ENCODE measurements at places on chromosomes 5 and 9.
A peak's percentile ranks its signal among the peaks of the same experiment; 100 is the strongest.

DNA sequence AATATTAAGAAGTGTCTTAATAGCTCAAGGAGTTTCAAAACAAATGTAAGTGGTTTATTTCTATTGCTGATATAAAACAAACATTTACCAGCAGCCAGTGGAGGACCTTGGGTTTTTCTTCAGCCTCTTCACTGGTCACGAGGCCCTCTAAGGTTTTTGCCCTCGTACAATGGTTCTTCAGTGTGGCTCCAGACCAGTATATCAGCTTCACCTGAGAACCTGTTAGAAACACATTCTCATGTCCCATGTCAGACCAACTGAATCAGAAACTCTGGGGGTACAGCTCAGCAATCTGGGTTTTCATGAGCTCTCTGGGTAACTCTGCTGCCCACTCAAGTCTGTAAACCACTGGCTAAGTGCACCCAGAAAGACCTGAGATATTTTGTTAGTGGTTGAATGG is 12.9 kb downstream of the WWC1 start:
- no peak for DNase-seq

GRCh38 chr5:5351288-5351979 is 71.0 kb upstream of the ICE1 start:
- no peak for DNase-seq

DNA sequence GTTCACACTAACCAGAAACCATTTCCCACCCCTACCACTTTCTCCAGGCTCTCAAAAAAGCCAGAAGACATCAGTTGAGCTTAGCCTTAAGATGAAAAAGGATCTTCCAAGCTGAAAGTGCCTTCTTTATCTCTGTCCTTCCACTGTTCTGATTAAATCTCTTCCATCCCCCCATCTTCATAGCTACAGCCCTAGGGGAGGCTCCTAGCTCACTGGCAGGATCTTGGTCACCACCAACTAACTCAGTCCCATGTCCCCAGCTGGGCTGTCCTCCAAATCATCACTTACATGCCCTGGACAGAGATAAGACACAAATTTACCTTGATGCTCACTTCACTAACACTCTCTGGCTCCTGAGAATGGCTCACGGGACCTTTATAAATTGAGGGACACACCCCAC is 14.3 kb downstream of the LCP2 start:
- DNase-seq: no peak

DNA sequence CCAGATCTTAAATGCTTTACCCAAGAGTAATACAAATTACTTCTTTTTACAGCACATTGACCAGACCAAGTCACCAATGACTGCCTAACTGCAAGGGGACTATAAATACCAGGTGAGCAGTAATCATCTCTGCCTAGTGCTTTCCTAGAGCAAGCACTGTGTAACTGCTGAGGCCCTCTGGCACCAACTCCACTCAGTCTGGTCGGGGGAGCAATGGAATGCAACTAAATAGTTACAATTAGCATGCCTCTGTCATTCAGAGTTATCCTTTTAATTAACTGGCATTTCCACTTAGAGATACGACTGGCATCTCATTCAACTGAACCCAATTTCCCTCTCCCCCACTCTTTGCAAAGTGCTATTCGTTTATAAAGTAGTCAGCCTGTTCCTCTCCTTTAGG is 1309.1 kb upstream of the DMAC1 start:
- DNase-seq: no peak

DNA sequence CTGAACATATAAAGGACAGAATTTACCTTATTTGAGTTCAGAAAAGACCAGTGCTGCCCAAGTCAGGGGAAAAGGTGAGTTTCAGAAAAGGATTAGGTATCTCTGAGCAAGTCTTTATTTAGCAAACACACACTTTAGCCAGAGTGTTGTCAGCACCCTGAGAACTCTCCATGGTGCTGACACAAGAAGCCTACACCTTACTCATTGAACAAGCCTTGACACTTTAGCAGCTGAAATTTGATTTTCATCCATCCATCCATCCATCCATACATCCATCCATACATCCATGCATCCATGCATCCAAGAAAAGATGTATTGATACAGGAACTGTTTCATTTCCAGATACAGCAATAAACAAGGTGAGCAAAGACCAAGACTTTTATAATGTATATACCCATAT is 311.2 kb downstream of the TRIM32 start:
- no peak for DNase-seq

- DNase-seq: no peak
These were observed 437.0 kb downstream of the ZNF608 start for GRCh38 chr5:124309241-124309980.

DNA sequence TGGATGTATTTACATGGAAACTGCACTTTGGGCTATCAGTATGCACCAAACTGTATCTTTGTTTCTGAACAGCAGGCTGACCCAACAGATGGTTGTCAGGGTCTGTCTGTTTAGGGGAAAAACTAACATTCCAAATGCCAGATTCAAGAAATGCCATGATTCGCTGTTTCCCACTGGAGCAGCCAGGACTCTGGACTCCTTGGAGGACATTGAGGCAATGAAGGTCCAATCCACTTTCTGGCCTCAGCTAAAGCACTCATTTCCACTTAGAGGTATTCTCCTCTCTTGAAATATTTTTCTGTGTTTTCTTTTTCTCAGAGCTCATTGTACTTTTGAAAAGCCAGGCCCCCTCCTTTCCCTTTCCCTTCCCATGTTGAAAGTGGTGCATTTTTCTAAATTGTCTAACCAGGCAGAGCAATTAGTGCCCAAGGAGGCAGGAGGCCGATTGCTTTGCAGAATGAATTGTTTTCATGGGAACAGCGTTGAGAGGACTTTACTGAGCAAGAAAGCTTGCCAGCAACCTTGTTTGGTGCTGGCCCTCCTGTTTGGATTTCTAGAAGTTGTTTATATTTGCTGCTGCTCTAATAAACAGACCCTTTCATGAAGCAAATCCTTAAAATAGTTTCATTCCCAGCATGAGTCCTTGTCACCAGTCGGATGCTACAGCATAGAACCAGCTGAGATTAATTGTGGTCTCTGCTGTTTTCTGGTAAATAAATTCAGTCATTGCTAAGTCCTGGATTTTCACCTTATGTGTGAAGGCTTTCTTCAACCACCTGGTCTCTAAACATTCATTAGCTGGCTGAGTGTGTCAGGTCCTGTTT is 132.8 kb upstream of the TAF11L2 start:
- DNase-seq: no peak

DNA sequence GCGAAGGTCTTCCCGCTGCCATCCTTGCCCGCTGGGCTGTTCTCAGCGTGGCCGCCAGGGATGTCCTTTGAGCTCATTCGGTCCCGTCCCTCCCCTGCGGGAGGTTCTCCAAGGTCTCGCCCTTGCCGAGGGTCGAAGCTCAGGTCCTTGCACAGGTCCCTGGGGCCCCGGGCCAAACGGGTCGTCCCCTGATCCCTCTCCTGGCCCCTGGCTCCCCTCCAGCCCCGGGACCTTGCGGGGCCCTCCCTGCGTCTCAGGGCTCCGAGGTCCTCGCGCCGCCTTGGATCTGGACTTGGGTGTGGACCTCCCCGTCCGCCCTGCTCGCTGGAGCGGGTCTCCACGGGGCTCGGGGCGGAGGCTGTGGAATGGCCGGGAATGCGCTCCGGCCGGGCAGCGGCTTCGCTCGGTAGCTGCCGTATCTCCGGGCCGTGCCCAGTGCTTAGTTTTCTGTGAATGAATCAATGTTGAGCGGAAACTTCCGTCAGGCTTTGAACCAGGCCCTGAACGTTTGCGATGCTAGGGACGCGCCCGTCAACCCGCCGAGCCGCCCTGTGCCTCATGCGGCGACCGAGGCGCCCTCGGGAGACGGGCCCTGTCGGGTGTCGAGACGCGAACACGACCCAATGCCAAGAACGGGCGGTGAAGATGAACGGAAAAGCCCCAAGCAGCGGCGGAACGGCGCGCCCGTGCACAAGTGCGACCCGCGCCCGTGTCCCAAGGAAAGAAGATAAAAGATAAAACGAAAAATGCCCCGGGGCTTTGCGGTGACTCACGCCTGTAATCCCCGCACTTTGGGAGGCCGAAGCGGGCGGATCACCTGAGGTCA is 780 bp downstream of the RNU6ATAC start:
- DNase-seq: peak; percentile 68

DNA sequence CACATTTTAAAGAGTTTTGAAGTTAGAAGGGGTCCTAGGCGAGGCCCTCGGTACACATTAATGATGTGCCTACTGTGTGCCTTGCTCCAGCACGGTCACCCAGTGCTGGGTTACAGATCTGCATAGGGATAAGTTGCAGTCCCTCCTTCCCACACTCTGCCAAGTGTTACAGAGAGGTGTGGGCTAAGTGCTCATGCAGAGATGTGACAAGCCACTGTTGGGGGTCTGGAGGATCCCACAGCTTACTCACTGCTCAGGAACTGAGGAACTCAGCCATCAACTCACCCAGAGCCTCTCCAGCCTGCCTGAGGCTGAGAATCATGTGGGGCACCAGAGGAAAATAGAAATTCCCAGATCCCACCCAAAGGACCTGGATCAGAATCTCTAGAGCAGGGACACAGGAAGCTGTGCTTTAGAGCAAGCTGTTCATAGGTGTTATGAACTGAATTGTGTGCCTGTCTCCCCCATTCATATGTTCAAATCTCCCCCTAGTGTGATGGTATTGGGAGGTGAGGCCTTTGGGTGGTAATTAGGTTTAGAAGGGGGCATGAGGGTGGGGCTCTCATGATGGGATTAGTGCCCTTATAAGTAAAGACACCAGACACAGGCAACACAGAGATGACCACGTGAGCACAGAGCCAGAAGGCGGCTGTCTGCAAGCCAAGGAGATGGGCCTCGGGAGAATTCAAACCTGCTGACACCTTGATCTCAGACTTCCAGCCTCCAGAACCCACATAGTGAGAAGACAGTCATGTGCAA is 164.1 kb downstream of the HSD17B3 start:
- DNase-seq: no peak

GRCh38 chr9:93060746-93061259 is 2.3 kb downstream of the SUSD3 start:
- DNase-seq: no peak

DNA sequence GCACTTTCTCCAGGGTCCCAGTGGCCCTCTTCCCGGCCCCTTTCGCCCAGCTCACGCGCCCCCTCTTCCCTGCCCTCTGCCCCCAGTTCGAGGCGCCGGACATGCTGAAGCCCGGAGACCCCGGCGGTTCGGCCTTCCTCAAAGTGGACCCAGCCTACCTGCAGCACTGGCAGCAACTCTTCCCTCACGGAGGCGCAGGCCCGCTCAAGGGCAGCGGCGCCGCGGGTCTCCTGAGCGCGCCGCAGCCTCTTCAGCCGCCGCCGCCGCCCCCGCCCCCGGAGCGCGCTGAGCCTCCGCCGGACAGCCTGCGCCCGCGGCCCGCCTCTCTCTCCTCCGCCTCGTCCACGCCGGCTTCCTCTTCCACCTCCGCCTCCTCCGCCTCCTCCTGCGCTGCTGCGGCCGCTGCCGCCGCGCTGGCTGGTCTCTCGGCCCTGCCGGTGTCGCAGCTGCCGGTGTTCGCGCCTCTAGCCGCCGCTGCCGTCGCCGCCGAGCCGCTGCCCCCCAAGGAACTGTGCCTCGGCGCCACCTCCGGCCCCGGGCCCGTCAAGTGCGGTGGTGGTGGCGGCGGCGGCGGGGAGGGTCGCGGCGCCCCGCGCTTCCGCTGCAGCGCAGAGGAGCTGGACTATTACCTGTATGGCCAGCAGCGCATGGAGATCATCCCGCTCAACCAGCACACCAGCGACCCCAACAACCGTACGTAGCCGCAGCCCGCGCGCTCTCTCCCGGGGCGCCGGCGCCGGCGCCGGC is 1.0 kb downstream of the PRDM6 start:
- DNase-seq: peak; percentile 76

DNA sequence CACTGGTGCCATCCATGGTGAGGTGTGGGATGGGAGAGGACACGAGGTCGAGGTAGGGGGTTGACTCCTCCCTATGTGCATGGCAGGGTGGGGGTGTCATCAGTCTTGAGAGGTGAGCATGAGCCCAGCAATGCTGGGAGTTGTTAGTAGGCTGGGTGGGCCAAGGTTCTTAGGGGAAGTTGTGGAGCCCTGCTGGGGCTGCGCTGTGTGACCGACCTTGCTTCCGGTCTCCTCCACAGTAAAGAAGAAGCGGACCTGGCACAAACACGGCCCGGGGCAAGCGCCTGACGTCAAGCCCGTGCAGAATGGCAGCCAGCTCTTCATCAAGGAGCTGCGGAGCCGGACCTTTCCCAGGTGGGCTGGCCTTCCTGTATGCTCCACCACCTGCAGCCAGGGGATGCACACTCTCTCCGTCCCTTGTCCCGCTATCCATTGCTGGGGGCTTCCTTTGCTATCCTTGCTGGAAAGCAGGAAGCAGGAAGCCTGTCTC is 59.8 kb downstream of the PHF2 start:
- DNase-seq: peak; percentile 38

DNA sequence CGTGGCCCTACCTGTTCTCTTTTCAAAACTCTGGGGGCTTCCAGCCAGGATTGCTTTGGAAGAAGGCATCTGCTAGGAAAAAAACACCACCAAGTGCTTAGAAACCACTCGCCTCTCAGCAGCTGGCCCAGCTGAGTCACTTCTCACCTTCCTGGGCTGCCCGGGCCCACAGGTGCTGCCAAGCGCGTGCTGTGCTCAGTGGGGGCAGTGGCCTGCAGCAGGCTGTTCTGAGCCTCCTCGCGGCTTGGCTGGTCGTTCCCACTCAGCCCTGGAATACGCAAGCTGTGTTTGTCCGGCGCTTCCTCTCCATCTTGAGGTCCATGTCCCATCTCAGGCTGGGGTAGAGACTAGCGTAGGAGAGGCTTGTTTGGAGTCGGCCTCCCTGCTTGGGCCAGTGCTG is 102.5 kb upstream of the FCN2 start:
- DNase-seq: no peak

DNA sequence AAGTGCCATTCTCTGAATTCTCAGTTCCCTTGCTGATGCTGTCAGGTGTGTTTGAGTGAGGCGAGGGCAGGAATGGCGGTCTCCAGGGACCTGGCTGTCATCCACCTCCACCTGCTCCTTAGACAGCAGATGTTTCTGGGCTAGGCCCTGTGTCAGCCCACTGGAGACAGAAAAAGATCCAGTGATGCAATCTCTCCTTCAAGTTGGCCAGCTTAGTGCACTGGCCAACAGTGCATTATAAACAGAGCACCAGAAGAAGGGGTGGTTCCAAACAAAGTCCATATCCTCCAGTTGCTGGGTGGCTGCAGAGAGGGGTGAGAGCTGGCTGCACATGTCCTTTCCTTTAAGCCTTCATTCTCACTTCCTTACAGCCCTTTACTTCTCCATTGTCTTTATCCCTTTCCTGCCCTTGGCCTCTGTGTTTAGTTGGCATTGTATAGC is 26.5 kb downstream of the NANS start:
- DNase-seq: no peak

- DNase-seq: no peak
These were observed 51.0 kb downstream of the PTPDC1 start for GRCh38 chr9:94135222-94135621.

GRCh38 chr5:150323092-150323491 is 20.4 kb upstream of the ARSI start:
- no peak for DNase-seq

- no peak for DNase-seq
These were observed 80.2 kb downstream of the STX17 start for GRCh38 chr9:99986642-99987041.

DNA sequence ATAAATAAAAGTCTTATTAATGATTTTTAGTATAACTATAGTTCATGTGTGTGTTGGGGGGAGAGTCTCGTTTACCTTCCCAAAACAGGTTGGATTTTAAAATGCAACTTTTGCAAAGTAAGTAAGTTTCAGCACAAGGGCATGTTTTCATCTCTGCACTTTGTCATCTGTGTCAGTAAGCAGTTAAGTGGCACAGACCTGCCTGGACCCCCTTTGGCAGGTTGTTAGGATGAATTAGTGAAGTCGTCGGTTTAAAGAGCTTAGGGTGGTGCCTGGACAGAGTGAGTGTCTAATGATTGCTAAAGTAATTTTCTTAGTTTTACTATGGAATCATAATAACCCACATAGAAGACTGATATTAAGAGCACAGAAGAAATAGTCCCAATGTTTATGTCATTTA is 74.9 kb downstream of the TRIO start:
- no peak for DNase-seq
